ENCODE measurements at places on chromosomes 13 and 19.

DNA sequence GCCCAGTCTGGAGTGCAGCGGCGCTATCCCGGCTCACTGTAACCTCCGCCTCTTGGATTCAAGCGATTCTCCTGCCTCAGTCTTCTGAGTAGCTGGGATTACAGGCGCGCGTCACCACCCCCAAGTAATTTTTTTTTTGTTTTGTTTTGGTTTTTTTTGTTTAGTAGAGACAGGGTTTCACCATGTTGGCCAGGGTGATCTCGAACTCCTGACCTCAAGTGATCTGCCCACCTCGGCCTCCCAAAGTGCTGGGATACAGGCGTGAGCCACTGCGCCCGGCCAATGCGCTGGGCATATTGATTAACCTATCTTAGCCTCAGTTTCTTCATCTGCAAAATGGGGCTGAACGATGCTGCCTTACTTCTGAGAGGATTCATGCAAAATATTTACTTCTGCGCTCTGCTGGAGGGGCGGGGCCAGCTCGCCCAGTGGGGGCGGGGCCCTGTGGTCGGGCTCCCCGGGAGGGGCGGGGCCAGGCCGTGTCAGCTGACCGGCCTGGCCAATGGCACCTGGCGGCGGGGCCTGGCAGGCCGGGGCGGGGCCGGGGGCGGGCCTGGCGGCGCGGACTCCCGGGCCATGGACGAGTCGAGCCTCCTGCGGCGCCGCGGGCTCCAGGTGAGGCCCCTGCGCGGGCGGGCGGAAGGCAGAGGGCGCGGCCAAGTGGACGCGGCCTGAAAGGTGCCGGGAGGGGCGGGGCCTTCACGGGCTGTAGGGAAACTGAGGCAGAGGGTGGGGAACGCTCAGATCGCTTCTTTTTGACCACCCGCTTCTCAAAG, at the start of gene MAST3:
Gene MAST3 (plus strand): TSS at position 562 of the 776 bp plus-strand sequence. CDS start 15 bp downstream, at position 577.
- DNase-seq: peak; percentile 87

GRCh38 chr13:40668335-40668734, 1.9 kb upstream of the FOXO1 start:
- DNase-seq: no peak

DNA sequence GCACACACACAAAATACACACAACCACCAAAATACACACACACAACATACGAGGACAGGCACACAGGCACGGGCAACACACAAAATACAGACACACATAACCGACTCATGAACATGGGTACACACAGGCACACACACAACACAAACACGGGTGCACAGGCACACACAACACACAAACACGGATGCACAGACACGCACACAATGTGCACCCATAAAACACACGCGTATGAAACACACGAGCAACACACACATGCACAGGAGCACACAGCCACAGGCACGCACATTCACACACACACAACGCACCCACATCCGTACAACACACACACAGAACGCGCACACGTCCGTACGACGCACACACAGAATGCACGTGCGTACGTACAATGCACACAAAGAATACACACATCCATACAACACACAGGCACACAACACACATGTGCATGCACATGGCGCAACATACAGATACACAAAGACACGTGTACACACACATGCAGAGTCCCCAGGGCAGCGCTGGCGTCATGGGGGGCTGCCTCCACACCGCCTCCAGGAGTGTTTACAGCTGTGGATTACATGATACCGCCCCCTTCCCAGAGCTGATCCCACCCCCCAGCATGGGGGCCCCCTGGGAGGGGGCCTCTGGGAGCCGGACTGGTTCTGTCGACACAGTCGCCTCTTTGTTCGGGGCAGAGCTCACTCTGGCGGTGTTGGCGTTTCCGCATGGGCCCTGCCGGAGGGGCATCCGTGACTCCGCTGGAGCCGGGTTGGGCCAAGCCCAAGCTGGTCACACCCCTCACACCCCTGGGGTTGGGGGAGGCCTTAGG, 2.9 kb downstream of the SBNO2 start:
- no peak for DNase-seq

DNA sequence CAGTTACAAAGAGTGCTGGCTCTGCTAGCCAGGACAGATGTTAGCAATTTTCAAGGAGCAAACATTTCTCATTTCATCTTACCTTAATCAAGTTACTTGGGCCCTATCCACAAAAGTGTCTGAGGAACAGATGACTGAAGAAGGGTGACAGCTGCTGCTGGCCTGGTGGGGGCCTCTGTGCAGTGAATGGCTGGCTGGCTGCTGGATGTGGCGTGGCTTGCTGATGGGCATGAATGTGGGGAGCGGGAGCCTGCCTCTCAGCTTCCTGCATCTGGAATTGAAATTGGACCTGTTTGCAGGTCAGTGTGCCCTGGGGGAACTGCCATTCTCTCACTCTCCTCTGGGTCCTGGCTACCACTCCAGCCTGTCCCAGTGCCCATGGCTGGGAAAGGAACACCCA, 94.7 kb downstream of the RGCC start:
- DNase-seq: no peak

- DNase-seq: no peak
Observed at GRCh38 chr19:56258272-56258671, 14.3 kb upstream of the EDDM13 start.

- no peak for DNase-seq
Observed at GRCh38 chr13:22505489-22505888, 675.3 kb upstream of the SGCG start.

- DNase-seq: no peak
Observed at GRCh38 chr19:46431824-46432223, 3.1 kb upstream of the PNMA8C start.

- no peak for DNase-seq
Observed at GRCh38 chr13:21987793-21988192, 316.9 kb downstream of the FGF9 start.

GRCh38 chr13:93789058-93789457, 562.5 kb downstream of the GPC6 start:
- no peak for DNase-seq

- DNase-seq: no peak
Observed at GRCh38 chr13:108281901-108282300, 12.4 kb downstream of the TNFSF13B start.

Data from stimulated activated CD8-positive, alpha-beta memory T cell treated with anti-CD3 and anti-CD28 coated beads, Interleukin-12 subunit alpha, Interleukin-12 subunit beta, amount 100 ng/mL, for 4 hours (primary cell).